ENCODE measurements at places on chromosomes 16 and 17.

DNA sequence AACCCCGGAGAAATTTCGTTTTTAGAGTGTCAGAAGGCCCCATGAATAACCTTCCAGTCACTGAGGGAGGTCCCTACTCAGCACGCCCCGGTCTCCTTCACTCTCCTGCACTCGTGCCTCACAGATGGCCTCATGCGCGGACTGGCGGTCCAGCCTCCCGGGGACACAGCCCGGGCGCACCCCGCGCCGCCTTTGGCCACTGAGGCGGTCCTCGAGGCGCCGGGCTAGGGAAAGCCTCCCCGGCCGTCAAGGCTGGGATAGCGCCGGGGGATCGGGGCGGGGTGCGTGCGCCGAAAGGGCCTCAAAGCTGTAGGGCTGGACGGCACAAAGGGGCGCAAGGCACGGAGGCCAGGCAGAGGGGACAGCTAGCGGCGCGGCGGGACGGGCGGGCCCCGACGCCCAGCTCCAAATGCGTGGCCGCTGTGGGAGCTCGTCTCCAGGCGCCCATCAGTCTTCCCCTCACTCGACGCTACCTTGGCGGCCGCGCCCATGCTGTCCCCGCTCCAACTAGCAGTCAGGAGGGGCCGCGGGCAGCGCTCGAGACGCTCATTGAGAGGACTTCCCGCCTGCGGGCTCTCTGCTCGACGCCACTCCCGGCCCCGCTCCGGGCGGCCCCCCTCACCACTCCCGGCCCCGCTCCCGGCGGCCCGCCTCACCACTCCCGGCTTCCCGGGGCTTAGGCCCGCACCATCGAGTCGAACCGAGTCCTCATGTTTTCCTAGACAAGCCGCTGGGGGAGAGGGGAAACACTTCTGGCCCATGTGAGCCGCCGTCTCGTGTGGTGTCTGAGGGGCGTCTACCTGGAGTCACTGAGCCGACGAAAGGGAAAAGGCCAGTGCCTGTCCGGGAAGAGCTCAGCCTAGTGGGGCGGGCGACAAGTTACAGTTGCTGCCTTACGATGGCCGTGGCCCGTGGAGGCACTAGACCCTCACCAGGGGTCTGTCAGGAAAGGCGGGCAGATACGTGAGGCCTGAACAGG, at the start of gene USP6:
Gene USP6, plus strand, starts transcription at position 360 of the 979 bp plus-strand sequence. CDS start 14,336 bp downstream, outside the sequence.
- DNase-seq: no peak

- DNase-seq: no peak
These were observed 30.5 kb downstream of the CACNG4 start for GRCh38 chr17:66994930-66995535.

DNA sequence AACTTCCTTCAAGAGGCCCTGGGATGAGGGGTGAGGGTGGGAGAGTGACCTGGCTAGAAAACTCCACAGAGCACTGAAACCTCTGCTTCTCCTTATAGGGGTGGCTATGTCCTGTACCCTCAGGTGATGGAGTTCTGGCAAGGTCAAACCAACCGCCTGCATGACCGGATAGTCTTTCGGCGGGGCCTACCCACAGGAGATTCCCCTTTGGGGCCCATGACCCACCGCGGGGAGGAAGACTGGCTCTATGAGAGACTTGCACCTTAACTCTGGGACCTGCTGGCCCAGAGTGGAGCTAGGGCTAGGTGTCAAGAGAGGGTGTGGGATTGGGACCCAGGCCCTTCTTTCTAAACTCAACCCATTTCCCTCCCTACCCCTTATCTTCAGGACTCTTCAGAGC, 5.1 kb downstream of the PNPO start:
- no peak for DNase-seq

DNA sequence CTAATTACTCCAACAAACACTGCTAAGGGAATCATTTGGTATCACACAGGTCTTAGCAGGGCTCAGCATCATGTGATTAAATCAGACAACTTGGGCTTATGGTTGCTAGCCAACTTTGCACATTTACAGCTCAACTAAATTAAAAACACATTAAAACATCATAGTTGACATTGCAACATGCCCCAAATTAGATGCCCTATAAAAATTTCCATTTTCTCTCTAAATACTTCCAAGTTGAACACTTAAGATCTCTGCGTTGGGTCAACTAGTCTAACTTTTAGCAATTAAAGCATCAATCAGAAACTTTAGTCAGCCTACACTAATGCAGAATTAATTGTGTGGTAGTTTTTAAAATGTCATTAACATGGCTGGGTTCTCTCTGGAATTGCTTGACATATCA, 12.1 kb downstream of the DNAJC7 start:
- DNase-seq: no peak

- DNase-seq: no peak
These were observed 19.5 kb upstream of the MGAT5B start for GRCh38 chr17:76848670-76849069.

- no peak for DNase-seq
These were observed 33.0 kb downstream of the GINS3 start for GRCh38 chr16:58425245-58425644.

Data from activated gamma-delta T cell treated with anti-CD3 and anti-CD28 coated beads, Interleukin-2, amount 50 U/mL, for 16 hours (primary cell).